NCI-H187 treated with DMSO at 0.1 percent for 48 hours (cell line): ENCODE measurements at places on chromosomes 6 and 20.

GRCh38 chr6:54988576-54988975, 142.0 kb downstream of the FAM83B start:
- no peak for DNase-seq

DNA sequence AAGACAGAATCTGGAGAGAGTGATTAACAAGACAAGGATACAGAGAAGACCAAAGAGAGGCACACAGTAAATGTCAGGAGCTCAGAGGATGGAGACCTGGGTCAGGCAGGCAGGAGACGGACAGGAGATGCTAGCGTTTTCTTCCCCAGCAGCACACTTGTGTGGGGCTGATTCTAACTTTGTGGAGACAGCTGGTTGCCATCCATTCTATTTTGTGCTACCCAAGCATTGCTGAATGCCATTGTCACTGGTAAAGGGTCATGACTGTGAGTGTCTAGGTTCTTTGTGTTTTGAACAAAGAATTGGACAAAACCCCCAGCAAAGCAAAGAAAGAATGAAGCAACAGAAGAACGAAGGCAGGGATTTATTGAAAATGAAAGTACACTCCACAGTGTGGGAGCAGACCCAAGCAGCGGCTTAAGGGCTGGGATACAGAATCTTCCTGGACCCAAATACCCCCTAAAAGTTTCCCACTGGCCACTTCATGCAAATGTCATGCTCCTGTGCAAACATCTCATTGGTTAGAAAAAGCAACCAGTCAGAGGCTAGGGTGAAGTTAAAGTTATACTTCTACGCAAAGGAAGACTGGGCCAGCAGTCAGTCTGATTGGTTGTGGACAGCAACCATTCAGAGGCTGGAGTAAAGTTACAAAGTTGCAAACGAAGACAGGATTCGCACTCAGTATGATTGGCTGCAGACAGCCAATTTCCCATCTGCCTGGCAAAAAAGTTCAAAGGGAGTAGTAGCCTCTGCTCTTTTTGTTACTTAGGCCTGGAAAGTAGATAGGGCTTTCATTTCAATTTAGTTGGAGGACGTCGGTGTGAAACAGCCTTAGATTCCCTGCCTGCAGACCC, 17.5 kb downstream of the PTK7 start:
- no peak for DNase-seq

DNA sequence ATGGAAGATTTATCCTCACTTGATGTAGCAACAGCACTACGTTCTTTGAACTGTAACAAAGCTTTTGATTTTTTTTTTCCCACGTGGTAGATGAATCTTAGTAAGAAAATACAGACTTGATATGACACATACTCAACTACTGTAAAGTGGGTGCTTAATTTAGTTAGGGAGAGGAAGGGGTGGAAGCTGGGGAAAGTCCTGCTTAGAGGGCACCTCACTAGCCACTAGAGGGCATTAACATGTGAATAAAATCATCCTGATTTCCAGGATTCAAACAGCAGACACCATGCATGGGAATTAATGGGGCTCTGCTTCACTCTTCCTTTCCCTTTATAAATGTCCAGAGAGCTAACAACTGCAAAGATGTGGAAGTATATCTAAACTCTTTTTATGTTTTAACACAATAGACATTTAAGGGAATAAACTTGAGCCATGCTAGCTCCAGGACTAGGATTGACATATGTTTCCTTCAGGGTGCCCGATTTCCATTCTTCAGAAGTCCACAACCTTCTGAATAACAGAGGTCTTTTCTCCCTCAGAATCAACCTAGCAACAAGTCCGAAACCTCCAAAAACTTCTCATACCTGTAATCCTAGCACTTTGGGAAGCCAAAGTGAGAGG, 250.1 kb downstream of the ATXN1 start:
- no peak for DNase-seq

GRCh38 chr6:135014353-135014832, 40.2 kb downstream of the HBS1L start:
- no peak for DNase-seq
